GM18507 (cell line): ENCODE measurements at places on chromosomes 3 and 15.

- no peak for DNase-seq
Measured at GRCh38 chr3:106294121-106294520, 425.3 kb upstream of the CBLB start.

DNA sequence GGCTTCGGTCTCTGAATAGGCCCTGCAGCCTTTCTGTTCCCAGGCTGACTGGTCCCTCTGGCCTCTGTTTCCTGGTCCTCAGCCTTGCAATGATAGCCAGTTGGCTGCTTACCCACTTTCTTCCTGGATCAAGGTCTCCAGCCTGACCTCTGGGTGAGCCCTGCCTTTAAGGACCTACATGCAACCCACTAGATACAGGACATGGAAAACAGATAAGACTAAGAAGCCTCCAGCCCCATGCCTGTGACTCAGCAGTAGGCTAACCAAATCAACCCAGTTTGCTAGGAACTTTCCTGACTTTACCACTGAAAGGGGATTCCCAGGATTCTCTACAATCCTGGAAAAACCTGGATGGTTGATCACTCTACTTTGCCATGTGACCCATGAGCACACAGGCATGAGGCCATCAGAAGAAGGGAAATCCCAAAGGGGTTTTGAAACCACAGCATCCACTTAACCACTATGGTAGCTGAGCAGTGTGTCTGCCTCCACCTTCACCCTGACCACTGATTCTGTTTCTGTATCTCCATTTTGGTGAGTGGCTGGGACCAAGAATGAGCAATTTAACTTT lies 188.1 kb downstream of the CHST2 start:
- DNase-seq: no peak

DNA sequence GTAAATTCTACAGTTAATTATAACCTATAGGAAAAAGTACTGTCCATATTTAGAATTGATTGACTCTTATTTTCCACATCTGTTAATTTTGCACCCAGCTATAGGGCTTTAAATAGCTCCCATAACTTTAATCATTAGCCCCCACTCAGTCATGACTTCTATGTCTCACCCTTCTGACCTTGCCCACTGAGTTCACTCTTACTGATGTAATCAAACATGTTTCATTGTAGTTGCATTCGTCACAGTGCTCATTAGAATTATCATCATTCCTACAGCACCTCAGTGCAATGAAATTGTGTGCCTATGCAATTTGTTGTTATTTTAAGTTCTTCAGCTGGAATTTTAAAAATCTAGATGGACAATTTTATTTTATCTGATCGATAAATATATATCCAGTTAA lies 151.4 kb downstream of the TIGIT start:
- no peak for DNase-seq

GRCh38 chr15:83207660-83208366 lies at the start of gene HDGFL3:
Gene HDGFL3 (minus strand): TSS chr15:83207823. CDS start chr15:83207414, 409 bp downstream.
- DNase-seq: no peak
